Cortex of kidney (tissue), 1 donor: ENCODE measurements at places on chromosomes 4 and X.

DNA sequence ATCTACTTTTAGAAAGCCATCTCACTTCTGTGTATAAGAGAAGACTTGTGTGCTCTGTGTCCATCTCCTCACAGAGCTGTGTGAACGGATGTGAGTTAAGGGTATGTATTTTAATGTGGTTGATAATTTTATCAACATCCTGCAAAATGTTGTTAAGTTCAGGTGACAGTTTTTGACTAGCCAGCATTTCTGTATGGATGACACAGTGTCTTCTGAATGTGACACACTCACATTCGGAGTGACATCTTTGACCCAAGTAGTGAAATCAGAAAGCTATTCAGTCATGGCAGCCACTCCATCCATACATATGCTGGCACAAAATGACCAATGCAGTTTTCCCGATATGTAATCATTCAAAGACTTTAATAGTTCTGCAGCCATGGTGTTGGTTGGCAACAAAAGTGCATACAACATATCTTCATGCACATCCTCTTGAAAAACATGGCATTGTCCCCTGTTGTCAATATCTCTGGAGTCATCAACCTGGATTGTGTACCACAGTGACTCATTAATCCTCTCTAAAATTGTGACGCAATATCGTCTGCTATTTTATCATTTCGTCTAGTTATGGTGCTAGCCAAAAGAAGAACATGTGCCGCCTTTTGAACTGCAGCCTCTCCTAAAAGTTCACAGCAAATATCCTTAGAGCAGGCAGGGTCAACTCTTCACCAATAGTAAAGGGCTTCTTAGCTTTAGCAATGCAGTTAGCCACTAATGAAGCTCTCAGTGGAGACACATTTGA lies 6.8 kb upstream of the FGF2 start:
- DNase-seq = no peak

DNA sequence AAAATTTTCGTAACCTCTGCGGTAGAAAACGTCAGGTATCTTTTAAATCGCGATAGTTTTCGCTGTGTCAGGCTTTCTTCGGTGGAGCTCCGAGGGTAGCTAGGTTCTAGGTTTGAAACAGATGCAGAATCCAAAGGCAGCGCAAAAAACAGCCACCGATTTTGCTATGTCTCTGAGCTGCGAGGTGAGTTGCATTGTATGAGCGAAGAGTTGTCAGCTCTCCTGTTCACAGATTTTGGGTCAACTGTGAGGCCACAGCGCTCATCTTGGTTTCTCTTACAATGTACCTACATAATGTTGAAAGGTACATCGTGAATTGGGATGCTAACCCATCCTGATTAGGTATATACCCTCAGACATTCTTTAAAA lies 486 bp downstream of the CLCN3 start:
- no peak for DNase-seq

DNA sequence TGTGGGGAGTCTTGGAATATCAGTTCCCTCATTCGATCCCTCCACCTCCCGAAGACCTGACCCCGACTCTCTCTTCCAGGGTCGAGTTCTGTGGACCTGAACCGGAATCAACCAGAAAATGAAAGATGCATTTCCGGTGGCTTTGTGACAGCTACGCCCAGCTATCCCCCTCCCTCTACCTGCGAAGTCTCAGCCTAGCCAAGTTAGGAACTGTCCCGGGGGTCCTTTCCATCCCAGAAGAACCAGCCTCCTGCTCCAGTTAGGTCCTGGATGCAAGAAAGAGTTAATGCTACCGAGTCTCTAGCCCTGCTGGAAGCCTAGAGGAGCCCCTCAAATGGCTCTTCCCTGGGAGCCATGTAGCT lies 13.4 kb upstream of the ETDC start:
- DNase-seq = no peak

- DNase-seq = no peak
Observed at GRCh38 chrX:53435997-53436396, 1.8 kb upstream of the HSD17B10 start.

- DNase-seq = no peak
Observed at GRCh38 chrX:11953615-11954014, 184.7 kb upstream of the FRMPD4 start.

DNA sequence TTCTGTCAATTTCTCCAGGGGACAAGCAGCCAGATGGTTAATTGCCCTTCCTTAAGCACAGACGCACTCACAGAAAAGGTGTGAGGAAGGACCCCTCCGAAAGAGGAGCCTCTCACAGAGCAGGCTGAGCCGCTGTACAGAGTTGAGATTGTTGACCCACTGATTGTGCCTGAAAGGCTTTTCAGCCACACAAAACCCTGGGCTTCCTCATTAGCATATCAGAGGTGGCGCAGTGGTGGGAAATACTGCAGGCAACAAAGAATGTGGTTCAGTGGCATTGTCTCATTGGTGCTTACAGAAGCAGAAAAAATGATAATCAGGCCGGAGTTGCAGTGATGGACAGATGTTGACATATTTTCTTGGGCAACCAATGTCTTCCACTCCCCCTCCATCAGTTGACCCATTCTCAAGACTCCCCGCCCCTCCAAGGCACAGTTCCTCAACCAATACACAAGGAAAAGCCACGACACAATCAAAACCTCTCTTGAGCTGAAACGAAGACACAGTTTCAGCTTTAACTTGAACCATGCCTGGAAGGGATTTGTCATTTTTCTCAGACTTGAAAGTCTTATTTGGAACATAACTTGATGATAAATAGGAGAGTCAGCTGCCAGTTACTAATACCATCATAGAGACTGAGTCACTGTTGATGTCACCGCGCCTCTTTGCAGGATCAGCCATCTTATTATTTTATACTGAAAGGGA lies 53.1 kb downstream of the ATXN3L start:
- DNase-seq = no peak

GRCh38 chrX:36930491-36930890 lies 77.7 kb upstream of the FAM47C start:
- DNase-seq = no peak

DNA sequence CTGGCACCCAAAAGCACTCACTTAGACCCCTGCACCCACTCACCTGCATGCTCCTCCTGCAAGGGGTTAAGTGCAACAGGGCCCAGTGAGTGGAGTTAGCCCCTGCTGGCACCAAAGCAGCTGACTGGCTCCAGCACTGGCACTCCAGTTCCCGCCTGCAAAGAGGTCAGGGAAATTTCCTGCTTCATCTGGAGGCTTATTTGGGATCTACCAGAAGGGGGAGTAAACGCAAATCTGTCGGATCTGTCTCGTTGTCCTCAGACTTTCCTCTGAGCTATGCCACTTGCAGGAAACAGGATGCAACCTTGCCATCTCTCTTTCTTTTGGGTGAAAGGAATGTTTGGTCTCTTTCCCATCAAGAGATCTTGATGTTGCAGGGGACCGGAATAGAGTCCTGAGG lies 435.6 kb downstream of the PCDH10 start:
- no peak for DNase-seq

DNA sequence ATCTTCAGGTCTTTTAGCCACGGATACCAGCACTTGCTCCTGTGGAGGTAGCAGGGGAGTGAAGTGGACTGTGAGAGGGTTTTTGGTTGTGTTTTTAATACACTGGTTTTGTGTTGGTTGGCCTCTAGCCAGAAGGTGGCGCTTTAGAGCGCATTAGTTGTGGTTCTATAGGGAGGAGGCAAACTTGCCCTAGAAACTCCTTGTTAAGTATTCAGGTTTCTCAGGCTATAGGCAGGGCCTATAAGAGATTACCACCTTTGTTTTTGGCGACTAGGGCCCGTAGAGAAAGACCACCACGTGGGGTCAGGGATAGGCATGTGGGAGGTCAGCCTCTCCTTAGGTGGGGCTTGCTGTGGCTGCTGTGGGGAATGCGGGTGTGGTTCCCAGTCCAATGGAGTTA lies 221.6 kb upstream of the SPANXN4 start:
- DNase-seq = no peak

- no peak for DNase-seq
Observed at GRCh38 chrX:82748906-82749505, 759.1 kb upstream of the POU3F4 start.

GRCh38 chr4:15756361-15756861 lies 21.7 kb upstream of the CD38 start:
- no peak for DNase-seq

GRCh38 chrX:2583194-2584162 lies 82.7 kb upstream of the DHRSX start:
- no peak for DNase-seq
